ENCODE measurements at places on chromosomes 2 and 18.

GRCh38 chr2:230124757-230125431 is 56.2 kb upstream of the SLC16A14 start:
- DNase-seq, result no peak

DNA sequence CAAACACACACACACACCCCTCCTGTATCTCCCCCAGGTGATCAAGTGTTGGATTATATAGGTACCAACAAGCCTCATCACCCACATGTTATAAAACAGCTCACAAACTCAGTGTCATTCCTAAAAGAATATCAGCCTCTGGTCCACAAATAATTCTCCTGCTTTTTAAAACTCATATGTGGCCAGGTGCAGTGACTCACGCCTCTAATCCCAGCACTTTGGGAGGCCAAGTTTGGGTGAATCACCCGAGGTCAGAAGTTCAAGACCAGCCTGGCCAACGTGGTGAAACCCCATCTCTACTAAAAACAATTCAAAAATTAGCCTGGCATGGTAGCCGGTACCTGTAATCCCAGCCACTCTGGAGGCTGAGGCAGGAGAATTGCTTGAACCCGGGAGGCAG is 87.8 kb downstream of the LRATD1 start:
- DNase-seq, result no peak

GRCh38 chr2:20595439-20596192 is 55.3 kb downstream of the HS1BP3 start:
- no peak for DNase-seq

DNA sequence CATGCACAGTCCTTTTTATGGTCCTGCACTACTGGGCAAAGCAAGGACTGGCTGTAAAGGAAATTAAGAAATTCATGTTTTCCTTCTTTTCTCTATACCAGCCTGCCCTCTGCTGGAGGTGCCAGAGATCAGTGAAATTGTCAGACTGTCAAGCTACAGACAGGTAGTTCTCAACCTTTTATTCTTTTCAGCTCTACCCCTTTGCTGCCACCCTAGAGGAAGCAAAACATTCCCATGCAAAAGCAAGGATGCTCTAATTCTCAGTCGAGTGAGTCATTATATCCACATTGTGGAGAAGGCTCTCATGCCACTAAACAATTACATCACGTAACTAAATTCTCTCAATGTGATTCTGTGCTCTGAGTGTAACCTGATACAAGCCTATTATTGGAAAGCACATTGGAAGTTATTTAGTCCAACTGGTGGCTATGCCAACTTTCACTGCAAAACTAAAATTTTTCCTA is 25.0 kb upstream of the RAPGEF4 start:
- DNase-seq, result no peak

- DNase-seq, result no peak
Observed at GRCh38 chr2:214203744-214204289, 207.0 kb upstream of the VWC2L start.

DNA sequence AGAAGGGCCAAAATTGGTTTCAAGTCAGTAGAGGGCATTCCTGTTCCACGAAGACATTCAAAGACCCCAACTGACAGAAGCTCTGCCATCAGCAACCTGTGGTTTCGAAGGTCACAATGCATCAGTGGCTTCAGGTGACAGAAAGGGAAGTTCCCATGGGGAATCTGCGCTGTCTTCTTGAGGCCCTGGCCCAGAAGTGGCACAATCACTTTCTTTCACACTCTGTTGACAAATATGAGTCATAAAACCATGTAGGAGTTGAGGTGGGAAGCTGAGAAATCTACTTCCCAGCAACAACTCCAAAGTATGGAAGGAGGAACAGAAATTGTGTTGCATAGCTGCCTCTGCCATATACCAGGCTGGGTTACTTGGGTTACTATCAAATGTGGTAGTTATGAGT is 621.1 kb upstream of the FANCL start:
- no peak for DNase-seq

- DNase-seq, result no peak
Observed at GRCh38 chr2:391696-392095, 103.8 kb upstream of the ALKAL2 start.

DNA sequence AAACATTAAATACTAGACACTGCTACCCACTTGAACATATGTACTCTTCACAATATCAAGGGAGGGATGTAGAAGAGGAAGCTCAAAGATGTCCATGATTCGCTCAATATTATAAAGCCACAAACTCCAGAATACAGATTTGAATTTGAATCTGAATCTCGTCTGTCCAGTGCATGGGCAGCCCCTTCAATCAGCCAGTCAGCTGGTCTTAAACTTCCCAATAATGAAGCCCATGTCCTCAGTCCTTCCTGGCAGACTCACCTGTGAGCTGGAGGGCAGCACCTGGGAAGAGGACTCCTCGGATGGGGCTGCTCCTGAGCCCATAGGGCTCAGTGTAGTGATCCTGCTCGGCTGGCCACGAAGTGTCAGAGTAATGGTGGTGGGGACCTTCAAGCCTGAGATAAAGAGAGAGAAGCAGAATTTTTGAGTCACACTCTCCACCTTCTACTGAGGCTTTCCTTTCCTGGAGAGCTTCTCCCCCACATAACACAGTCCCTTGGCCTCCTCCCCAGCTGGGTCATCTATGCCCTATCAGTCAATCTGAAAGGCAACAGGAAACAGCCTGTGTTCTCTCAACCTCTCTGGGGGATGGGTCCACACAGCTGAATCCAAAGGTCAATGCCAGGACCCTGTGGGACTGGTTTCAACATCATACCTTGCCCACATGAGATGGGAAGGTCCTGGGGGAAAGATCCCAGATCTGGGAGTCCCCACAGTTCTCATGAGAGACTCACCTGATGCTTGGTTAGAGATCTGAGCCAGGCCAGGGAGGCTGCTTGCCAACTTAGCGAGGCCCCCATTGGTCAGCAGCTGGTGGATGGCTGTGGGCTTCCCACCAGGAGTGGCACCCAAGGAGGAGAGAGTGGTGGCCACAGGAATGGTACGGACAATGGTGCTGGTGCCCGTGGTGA is 36.5 kb downstream of the KANSL3 start:
- DNase-seq, result no peak

GRCh38 chr18:48627216-48627615 is 88.4 kb downstream of the CTIF start:
- DNase-seq, result no peak

DNA sequence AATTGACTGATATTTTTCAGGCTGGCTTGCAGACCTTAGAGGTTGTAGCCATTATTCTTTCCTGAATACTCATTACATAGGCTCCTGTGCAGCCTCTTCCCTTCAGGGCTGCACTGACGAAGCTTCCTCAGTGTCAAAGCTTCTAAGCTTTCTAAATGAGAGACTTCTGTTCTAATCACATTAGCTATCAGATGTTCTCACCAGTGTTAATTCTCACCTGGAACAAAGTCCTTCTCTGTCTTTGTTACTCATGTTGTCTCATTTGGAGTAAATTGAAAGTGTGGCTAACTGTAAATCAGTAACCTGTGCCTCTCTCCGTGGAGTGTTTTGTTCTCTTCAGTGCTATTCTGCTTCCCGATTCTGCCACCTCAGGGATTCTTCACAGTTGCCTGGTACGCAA is 76.9 kb downstream of the MC4R start:
- DNase-seq, result no peak

DNA sequence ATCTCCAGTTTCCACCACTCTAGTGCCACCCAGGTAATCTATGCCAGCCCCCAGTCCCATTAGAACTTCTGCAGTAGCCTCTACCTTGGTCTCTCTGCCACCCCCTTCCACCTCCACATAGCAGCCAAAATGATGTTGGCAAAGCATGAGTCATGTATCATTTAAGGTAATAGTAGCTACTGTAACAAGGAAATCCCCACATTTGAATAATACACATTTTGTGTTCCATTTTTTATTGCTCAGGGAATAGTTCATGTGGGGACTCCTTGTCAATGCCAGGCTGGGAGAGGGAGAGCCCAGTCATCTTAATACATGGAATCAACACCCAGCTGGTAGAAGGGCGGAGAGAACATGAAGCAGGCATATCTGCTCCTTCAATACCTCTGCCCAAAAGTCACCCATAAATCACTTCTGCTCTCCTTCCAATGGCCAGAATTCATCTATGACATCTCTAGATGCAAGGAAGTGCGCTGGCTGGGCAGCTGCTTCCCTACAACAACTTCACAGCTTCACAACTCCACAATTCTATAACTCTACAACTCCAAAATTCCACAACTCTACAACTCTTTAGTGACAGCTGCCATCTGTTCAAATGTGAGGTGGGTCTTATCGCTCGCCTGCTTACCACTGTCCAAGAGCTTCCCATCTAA is 70.6 kb upstream of the GLS start:
- DNase-seq, result no peak

GRCh38 chr2:238973038-238973739 is 125.3 kb downstream of the TWIST2 start:
- DNase-seq, result no peak

DNA sequence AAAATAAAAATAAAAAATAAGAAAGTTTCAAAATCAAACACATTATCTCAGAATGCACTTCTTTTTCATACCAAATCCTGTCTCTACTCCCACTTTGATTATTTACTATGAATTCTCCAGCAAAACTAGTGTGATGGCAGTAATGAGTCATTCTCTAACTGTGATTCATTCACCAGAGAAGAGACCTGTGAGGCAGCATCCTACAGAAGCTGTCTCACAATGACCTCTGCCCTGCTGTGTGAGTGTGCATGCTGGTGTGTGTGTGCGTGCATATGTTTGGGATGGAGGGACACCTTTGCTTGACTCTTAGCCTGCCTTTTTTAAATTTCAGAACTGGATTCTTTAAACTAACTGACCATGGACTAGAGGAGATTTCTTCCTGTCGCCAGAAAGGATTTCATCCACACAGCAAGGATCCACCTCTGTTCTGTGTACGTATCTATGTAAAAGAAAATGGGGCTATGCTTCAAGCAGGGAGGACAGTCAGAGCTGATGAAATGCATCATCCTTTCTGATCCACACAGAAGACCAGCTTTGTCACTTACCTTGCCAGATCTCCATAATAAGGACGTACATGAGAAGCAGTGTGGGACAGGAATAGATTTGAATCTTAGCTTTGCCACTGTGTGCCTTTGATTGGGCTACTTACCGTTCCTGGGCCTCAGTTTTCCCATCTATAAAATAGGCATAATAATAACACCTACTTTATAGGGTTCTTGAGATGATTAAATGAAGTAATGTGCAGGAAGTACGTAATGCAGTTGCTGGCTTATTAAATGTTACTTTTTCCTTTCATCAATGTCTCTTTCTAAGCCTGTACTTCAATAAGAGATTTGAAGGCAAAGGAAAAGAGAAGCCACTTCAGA is 31.2 kb downstream of the STAMBP start:
- DNase-seq, result no peak

GRCh38 chr2:160057356-160057755 is 5.1 kb downstream of the PLA2R1 start:
- DNase-seq, result no peak

GRCh38 chr2:11228692-11229091 is 73.4 kb downstream of the SLC66A3 start:
- DNase-seq, result no peak

DNA sequence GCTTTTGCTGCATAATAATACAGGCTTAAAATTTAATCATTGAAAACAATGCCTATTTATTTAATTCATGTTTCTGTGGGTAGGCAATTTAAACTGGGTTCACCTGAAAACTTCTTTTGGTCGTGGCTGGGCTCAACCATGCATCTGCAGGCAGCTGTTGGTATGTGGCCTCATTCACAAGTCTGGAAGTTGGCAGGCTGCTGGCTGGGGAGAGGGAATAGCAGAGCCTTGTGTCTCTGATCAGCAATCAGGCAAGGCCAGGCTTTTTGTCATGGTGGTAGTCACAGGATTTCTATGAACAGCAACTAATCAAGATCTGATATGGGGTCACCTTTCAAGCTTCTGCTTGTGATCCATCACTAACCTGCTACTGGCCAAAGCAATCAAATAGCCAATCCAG is 130.1 kb upstream of the KCNJ3 start:
- DNase-seq, result no peak

GRCh38 chr2:3635171-3635974 is 22.6 kb upstream of the ALLC start:
- no peak for DNase-seq

DNA sequence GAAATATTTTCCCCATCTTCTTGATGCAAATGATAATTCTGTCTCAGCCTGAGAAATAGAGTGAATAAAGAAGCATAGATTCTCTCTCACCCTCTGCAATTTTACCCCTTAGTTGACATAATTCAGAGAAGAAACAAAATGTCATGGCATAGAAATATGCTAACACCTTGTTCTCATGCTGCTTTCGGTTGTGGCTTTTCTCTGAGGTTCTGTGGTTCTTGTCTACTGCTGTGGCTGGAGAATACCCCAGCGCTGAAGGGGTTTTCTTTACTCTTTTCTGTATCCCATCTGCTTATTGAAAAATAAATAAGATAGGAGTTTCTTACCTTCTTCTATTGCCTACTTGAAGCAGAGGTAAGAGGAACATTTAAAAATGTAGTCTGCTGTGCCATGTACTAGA is 15.4 kb upstream of the RAB27B start:
- no peak for DNase-seq

DNA sequence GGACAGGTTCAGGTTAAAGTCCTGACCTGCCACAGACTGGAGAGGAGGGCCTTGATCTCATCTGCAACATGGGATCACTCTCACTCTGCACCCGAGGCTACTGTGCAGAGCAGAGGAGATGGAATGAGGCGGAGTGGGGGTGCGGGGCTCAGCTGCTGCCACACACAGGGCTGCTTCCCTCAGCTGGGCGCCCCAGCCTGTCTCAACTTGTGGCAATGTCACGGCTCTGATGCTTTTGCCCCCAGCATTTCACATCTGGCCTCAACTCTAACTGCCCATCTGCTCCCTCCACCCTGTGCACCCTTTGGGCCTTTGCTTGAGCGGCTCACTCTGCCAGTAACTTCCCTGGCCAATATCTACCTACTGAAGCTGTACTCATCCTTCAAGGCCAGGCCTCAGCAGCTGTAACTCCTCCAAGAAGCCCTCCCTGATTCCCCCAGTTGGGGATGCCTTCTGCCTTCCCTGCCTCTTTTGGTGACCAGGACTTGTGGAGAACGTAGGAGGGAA is 70.3 kb downstream of the POLR1A start:
- no peak for DNase-seq

- DNase-seq, result no peak
Observed at GRCh38 chr2:71834796-71835195, 312.9 kb downstream of the CYP26B1 start.

DNA sequence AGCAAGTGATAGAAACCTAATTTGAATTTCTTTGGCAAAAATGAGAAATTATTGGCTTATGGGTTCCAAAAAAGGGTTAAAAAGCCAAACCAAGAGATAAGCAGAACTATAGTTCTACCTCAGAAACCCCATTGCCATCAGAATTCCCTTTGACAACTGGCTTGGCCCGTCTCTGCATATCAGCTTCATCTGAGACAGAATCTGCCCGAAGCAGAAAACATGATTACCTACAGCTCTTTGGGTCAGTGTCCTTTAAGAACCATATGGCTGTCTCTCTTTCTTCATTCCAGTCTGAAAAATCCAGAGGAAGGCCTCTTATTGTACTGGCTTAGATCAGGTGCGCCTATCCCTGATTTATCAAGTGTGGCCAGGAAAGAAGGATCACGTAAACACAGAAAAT is 49.8 kb upstream of the AGPS start:
- no peak for DNase-seq

- no peak for DNase-seq
Observed at GRCh38 chr2:188623995-188624643, 332.4 kb downstream of the GULP1 start.
